ENCODE measurements at places on chromosomes 11 and 22.

DNA sequence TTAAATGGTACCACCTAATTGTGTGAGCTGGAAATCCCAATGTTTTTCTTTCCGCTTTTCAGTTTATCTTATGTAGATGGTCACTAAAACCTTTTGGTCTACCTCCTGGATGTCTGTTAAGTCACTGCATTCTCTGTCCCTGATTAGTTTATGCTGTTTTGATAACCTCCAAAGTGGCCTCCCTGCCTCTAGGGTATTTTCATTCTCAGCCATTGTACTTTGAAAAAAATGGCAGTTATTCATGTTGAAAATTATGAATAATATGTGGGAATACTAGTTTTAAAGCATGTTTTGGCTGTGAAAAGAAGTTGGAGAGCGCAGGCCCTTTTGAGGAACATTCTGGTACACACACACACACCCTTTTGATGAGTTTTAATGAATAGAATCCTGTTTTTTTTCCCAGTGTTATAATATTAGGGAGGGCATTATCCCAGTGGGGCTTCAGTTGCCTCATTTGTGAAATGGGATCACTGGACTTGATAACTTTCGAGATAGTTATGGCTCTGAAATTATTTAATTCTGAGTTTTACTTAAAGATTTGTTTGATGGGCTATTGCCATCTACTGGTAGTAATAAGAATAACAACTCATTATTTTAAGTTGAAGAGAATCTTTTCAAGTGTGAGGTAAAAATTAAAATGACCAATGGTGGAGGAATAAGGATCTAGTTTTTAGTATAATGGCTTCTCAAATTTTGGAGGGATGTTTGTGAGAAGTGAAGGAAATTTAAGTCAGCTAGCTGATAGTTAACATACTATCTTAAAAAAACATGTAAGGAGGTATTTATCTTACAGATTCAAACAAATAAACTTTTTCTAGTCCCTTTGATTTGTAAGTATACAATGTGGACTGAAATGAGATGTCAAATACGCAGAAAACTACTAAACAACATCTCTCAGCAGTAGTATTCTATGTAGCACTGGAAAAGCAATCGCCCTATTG, 3.9 kb downstream of the FDX1 start:
- peak; percentile 37 for DNase-seq

- DNase-seq, result no peak
Observed at GRCh38 chr11:66216911-66217310, 51.5 kb upstream of the RAB1B start.

DNA sequence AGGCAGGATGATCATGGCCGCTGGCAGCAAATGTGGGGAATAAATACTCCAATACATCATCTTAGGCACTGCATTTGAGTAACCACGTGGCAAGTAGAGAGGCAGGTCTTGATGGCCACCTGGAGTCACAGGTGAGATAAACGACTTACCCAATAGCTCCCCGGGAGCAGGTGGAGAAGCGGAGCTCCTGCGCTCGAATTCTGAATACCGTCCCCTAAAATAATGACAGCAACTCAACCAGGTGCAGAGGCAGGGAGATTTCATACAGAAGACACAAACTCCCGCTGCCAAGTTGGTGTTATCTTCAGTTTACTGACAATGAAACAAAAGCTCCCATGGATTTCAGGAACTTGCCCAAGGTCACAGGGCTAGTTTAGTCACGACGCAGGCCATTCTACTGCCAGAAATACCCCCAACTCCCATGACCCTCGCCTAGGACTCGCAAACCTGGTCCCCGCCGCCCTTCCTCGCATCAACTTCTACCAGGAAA, 437 bp downstream of the SLC43A3 start:
- no peak for DNase-seq

GRCh38 chr11:120520091-120520822, 8.7 kb downstream of the GRIK4 start:
- DNase-seq, result no peak

GRCh38 chr22:19800761-19801244, 40.2 kb downstream of the TBX1 start:
- peak; percentile 36 for DNase-seq

GRCh38 chr11:72705442-72706365, 31.5 kb upstream of the PDE2A start:
- no peak for DNase-seq

DNA sequence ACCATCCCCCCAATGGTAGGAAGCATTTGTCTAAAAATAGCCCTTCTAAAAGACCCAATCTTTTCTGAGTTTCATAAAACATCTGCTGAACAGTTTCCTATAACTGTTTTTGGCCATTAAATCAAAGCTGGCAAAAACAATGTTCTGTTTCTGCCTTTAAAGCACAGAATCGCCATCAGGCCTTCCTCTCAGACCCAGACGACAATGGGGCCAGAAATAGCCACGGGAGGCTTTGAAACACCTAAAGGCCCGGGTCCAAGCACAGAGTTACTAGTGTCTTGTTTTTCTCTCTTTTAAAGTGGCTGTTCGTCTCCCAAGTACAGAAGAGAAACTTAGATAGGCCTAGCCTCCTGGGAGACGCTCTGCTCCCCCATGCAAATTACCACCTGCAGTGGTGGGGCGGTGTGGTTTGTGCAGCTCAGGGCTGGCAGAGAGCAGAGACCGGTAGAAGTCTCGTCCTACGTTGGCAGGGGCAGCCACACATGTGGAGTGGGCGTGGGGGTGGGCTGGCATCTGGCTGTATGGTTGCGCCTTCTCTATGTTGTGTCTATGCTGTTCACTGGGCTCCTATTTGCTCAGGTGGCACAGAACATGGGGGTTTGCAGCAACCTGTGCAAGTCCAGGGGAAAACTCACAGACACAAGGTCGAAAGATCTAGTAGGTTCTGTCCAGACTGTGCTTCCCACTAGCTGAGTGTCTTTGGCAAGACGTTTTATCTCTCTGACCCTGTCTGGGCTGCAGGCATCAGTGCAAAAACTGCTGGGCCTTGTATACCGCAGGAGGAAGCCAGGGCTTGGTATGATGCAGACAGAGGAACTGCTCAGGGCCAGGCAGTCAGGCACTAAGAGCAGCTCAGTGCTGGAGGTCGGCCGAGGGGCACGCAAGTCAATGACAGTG, 23.6 kb upstream of the ETS1 start:
- no peak for DNase-seq

- no peak for DNase-seq
Observed at GRCh38 chr22:28146401-28147314, 227.6 kb upstream of the PITPNB start.

- DNase-seq, result no peak
Observed at GRCh38 chr11:33177676-33178336, 16.5 kb upstream of the CSTF3 start.

- DNase-seq, result peak; percentile 90
Observed at GRCh38 chr11:100849009-100849900, 162.2 kb downstream of the ARHGAP42 start.

DNA sequence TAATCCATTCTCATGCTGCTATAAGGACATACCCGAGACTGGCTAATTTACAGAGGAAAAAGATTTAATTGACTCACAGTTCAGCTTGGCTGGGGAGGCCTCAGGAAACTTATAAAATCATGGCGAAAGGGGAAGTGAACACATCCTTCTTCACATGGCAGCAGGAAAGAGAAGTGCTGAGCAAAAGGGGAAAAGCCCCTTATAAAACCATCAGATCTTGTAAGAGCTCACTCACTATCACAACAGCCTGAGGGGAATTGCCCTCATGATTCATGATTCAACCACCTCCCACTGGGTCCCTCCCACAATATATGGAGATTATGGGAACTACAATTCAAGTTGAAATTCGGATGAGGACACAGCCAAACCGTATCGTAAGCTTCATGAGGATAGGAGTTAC, 3.8 kb upstream of the CYB5R2 start:
- peak; percentile 83 for DNase-seq

GRCh38 chr11:12382451-12382850, 5.1 kb downstream of the PARVA start:
- DNase-seq, result peak; percentile 69

DNA sequence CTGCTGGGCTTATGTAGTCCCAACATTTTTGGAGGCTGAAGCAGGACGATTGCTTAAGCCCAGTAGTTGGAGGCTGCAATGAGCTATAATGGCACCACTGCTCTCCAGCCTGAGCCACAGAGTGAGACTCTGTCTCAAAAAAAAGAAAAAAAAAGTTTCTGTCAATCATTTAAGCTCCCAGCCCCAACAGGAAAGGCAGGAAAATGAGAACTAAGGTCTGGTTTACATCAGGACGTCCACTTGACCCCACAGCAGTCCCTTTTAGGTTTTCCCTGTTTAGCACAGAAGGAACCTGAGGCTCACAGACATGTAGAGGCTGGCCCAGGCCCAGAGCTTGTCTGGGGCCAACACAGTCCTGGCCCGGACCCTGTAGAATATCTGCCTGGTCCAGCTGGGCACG, 9.2 kb upstream of the TTLL1 start:
- no peak for DNase-seq

DNA sequence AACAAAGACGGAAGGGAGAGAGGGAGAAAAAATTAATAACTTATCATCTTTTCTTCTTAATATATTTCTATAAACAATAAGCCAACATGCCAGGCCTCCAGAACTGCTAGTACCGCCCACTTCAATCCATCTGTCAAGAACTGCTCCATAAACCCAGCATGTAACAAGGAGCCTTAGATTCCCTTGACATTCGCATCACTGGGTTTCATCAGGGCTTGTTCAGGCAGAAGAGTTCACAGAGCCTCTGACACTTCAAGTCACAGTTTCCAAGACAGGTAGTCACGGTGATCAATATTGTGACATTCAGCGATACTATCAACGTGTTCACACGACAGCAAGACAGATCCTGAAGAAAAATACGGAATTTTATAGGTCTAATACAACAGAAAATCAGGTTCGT, 61.7 kb downstream of the LARGE2 start:
- no peak for DNase-seq

DNA sequence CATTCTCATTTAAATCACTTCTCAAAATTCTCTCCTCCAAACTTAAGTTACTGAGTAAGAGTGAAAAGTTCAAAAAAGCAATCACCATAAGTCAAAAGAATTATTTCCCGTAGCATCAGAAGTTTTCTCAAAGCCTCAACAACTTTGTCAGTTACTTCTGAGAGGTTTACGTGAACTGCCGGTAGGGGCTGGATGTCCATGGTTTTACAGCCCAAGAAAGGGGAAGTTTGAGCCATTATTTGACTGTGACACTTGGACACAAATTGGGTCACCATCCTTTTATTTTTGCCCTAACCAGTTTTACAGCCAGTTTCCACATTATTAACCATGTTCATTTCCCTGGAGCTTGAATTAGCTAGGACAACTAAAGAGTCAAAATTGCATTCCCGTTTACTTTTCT, 7.5 kb downstream of the POU2AF3 start:
- no peak for DNase-seq

DNA sequence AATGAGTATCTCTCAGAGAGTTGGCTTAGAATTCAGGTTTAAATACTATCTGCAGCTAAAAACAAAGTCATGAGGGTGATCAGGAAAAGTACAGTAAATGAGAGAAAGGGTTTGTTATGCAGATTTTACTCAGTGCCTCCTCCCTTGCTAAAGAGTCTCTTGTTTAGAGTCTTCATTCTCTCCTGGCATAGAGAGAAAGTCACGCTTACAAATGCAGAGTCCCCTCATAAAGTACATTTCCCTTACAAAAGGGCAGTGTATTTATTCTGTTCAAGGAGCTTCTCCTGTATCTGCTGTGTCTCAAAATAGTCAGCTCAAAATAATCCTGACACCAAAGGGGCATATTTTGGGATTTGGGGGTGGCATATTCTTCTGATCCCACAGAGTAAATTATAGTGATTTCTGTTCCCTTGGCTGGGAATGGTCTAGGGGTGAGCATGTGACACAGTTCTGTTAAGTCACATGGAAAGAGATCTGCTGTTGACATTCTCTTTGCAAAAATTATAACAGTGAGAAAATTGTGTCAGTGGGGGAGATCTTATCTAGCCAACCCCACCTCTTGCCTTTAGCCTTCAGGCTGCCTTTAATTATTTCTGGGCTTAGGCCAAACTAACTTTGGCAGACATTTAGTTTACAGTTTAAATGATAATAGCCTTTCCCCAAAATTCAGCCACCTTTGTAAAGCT, 102.9 kb downstream of the MTNR1B start:
- DNase-seq, result no peak

GRCh38 chr22:36160499-36160942, at the start of gene APOL3:
TSS of gene APOL3 (minus strand) at chr22:36160755. CDS start at chr22:36149055, 11,700 bp downstream.
- peak; percentile 52 for DNase-seq

- DNase-seq, result no peak
Observed at GRCh38 chr22:27239520-27239919, 562.0 kb downstream of the MN1 start.

GRCh38 chr22:36885474-36885873, 24.7 kb downstream of the NCF4 start:
- DNase-seq, result no peak

DNA sequence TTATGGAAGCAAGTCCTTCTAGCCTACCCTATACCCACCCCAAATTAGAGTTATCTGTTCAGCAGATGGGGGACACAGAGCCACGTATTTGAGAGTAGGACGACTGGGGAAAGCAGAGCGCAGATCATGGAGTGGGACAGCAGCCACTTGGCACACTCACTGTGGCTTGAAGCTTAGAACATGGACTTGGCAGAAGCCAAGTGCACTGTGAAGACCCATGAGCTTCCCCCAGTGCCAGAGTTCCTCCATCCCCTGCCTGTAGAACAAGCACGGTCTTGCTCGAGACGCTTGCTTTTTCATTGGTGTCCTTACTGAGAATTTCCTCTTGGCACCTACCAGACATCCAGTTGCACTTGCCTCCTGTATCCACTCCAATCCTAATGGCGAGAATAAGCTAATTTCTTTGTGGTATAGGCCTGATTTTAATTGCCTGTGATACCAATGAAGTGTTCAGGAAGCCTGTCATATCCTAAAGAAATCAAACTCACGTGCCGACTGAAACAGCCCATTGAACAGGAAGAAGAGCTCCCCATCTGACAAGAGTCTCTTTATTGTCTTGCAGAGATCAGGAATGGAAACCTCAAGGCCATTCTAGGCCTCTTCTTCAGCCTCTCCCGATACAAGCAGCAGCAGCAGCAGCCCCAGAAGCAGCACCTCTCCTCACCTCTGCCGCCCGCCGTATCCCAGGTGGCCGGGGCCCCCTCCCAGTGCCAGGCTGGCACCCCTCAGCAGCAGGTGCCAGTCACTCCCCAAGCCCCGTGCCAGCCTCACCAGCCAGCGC, 166.9 kb downstream of the NAV2 start:
- no peak for DNase-seq

DNA sequence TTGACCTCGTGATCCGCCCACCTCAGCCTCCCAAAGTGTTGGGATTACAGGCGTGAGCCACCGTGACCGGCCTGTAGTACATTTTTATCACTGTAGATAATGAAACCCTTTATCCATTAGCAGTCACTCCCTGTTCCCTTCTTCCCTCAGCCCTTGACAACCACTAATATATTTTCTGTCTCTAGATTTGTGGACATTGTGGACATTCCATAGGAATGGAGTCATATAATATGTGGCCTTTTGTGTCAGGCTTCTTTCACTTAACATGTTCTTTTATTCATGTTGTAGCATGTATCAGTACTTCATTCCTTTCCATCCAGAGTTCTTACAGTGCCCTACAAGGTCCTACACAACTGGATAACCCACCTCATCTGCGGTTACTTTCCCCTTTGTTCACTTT, 30.5 kb downstream of the RRM1 start:
- peak; percentile 39 for DNase-seq

DNA sequence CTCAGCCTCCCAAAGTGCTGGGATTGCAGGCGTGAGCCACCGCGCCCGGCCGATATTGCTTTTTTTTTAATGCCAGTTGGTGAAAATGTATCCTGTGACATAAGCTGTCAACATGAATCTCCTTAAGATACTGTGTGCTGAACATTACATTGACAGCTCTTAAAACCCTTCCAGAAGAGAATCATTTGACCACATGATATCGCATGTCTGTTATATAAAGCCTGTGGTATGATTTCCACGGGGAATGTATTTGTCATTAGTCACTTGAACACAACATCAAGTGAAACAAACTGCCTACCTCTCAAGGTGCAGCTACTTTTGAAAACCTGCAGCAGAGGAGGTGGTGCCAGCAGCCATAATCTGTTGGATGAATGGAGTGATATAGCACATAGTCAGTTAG, 67.0 kb downstream of the BCL2L13 start:
- no peak for DNase-seq

Data from fibroblast of skin of back (primary cell).